ENCODE measurements at places on chromosomes 7 and 10.
A peak's percentile ranks its signal among the peaks of the same experiment; 100 is the strongest.

- no peak for DNase-seq
These were observed 10.7 kb upstream of the REPIN1 start for GRCh38 chr7:150357771-150358427.

DNA sequence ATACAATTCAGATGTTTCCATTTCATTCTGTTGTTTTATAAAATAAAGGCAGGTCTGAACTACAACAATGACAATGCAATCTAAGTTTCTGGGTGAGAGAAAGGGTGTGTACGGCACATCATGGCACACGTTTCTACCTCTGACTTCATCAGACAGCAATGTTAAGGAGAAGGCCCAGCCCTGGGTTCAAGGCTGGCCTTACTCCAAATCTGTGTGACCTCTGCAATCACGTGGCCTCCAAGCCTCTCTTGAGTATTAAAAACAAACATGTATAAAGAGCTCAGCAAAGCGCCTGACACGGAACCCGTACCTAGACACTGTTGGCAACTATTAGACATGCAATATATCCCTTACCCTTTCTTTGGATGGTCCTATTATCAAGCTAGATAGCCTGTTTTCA, 114.1 kb downstream of the LARP4B start:
- no peak for DNase-seq

DNA sequence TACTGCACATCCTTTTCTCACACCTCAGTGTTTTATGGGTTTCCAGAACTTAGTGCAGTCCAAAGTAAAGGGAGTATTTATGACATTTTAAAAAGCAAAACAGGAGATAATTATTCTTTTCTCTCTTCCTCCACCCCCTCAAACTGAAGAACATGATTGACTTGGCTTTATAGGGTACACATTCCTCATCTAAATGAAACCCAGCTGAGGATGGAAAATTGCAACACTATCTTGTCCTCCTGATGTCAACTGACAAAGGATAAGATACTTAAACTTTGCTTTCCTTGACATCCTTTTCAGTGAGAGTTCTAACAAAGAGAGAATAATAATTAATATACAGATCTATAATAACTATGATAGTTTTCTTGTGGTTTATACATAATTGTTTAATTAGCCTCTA, 299.1 kb downstream of the BBS9 start:
- DNase-seq: no peak

- no peak for DNase-seq
These were observed 82.0 kb downstream of the LRMDA start for GRCh38 chr10:75513292-75513885.

GRCh38 chr7:143040209-143040715, 11.9 kb upstream of the OR6V1 start:
- no peak for DNase-seq

DNA sequence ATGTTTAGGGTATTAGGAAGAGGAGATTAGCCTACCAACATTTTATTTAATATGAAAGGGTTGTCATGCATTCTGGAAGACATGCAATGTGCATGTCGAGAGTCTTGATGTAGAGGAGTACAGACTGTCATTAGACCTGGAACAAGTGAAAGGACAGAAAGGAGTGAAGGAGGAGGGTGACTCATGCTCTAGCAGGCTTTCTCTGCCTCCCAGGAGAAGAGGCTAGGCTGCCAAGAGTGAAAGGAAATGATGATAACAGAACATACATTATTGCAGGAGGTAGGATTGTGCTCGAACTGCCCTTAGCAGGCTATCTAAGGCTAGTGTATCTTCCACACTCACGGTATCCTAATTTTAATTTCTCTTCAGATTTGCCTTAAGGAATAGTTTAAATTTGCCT, 228.8 kb downstream of the EXOC4 start:
- DNase-seq: peak; percentile 39

DNA sequence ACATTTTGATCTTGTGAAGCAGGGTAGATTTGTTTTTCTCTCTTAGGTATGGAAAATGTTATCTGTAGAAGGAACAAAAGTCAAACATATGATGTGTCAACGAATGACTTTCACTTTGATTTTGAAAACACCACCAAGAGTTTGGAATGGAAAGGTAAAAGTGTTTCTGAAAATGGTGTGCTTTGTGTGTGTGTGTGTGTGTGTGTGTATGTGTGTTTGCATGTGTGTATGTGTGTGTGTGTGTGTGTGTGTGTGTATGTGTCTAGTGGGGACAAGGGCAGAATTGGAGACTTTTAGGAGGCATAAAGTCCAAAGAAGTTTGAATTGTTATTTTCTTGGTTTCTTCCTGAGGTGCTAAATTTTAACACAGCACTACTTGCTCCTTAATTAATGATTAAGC, 115.4 kb upstream of the PRKCQ start:
- DNase-seq: no peak

Data from fibroblast of skin of left quadriceps (primary cell).